ENCODE measurements at places on chromosomes 16 and 17.

DNA sequence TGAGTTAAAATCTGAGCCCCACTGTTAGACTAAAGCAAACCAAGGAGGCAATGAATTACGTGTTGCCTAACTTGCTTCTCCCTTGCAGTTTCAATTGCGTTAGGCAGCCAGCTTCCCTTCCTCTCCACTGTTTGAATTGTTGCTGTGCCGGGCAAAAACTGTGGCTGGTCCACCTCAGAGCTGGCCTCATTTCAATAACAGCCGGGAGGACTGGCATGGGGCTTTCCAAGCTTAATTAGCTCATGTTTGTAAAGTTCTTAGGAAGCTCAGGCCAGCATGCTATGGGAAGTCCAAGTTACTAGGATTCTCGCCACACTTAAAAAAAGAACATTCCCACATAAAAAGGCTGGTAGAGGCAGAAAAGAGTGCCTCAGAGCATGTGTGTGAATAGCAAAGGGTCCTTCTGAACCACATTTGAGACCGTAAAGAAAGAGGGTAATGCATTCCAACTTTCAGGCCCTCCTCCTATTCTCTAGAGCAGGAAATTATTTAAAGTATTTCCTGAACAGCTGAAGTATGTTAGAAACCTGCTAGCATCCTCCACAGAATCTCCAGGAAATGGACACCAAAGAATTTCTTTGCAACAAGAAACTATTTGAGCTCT, 79.0 kb upstream of the SMURF2 start:
- DNase-seq = no peak

DNA sequence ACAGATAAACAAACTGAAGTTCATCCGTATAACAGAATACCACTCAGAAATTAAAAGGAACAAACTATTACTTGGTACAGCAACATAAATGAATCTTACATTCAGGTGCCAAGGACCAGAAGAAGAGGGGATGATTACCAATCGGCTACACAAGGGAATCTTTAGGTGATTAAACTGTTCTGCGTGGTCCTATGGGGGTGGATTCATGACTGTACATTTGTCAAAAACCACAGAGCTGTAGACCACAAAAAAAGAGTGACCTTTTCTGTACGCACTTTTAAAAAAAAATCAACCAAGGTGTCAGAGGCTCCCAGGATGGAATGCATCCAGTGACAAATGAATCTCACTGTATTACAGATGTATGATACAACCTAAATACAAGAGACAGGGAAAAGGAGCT, 110.8 kb downstream of the CDYL2 start:
- no peak for DNase-seq

DNA sequence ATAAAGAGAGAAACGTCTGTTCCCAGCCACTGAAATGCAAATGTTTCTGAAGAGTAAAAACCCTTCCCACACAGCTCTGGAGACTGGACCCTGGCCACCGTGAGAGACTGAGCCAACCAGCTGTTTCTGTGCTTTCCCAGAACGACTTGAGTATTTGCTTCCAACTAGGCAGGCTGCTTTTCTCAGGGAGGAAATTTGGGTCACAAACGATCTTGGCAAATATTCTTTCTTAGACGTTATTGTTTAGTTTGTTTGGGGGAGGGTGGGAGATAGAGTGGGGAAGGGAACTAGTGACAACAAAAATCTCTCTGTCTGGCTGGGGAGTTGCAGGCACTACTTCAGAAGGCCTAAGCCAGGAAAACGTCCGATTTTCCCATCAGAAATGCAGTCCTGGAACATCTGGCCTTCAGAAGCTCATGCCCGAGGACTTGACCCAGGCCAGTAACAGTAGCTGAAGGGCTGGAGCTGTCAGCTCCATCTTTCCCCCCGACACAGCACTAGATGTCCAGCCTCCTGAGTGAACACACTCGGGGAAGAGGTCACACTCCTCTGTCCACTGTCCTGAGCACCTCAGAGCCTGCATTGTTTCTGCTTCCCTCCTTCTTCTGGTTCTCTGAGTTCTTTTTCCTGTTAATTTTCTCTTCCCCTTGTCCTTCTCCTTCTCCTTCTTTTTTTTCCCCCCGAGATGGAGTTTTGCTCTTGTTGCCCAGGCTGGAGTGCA, 4.0 kb downstream of the CCDC92B start:
- DNase-seq = no peak

DNA sequence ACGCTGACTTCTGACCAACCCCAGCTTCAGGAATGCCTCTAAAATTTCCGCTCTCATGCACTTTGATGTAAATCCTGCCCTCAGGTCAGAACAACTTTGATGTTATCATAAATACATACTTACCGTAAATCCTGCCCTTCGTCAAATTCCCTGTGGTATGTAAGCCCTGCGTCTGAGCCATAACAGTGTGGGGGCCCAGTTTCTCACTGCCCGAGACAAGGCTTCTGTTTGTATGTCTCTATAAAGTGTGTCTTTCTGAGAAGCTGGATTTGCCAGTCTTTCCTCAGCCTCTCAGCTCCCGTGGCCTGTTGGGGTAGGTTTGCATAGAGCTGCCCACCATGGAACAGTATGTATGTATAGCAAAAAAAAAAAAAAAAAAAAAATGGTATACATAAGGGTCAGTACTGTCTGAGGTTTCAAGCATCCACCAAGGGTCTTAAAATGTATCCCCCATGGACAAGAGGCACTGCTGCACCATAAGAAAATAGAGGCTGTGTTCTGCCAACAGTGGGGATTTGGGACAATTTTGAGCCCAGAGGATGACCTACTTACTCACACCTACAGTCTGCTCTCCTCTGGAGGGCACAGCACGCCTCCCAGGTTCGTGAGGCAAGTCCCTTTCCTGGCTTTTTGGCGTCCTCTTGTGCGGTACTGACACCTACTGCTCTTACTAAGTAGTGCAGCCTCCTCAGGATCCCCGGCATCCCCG, 17.5 kb downstream of the PRMT7 start:
- peak; percentile 70 for DNase-seq

DNA sequence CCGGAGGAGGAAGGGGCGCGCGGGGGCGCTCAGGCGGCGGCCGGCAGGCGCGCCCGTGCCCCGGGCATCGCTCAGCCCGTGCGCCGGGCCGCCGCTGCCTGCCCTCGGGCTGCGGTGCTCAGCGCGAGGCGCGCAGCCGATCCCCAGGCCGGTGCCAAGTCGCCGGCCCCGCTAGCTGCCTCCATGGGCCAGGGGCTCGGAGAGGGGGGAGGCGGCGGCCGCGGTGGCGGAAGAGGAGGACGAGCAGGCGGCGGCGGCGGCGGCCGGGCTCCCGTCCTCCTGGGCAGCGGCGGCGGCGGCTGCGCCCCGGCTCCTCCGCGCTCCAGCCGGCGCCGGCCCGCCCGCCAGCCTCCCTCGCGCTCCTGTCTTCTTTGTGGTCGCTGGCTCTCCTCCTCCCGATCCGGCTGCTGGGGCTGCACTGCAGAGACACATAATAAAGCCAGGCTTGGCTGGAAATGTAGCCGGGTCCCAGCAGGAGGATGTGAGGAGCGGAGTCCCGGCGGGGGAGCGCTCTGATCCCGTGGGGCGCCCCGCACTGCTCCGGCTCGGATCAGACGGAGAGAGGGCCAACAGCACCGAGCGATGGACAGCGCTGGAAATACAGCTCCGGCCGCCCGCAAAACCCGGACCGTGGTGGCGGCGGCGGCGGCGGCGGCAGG, 889 bp upstream of the ZNF423 start:
- no peak for DNase-seq

GRCh38 chr16:2404099-2404498, 25.1 kb upstream of the CCNF start:
- DNase-seq = no peak

GRCh38 chr17:37693328-37693727, 50.1 kb upstream of the DDX52 start:
- DNase-seq = no peak

DNA sequence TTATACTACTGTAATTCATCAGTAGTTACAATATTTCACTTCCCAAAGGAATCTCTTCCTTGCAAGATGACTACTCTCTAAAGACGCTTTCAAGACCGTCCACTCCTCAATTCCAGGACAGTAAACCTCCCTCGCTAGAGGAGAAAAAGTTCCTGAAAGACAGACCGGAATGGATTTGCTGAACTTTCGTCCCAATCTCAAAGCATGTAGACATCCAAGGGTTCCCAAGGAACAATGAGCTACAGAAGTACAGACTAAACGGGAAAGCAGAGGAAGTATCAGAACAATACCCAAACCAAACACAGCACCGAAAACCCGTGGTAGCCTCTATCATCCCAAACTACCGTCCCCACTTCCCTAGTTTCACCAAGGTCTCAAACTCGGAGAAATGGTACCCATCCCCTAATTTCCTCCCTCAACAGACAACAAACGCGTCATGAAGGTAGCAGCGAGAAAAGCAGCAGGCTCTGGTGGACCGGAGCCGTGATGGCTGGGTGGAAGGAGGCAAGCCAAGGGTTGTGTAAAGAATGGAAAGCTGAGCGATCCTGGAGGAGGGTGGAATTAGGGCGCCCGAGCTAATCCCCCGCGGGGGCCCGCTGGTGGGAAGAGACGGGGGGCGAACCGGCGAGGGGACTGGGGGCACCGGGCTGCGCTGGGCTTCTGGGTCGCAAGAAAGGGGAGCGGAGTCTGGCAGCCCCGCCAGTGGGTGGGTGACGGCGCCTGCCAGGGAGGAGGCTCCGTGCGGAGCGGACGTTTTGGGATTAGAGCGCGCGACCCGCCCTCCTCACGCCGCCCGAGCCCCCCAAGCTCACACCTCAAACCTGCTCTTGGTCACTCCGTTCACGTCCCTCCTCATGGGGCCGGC, 647 bp downstream of the FBXL20 start:
- DNase-seq = no peak

GRCh38 chr16:28555561-28555960, 1.8 kb downstream of the SGF29 start:
- no peak for DNase-seq

GRCh38 chr17:74950207-74950606, 14.5 kb downstream of the OTOP3 start:
- no peak for DNase-seq

DNA sequence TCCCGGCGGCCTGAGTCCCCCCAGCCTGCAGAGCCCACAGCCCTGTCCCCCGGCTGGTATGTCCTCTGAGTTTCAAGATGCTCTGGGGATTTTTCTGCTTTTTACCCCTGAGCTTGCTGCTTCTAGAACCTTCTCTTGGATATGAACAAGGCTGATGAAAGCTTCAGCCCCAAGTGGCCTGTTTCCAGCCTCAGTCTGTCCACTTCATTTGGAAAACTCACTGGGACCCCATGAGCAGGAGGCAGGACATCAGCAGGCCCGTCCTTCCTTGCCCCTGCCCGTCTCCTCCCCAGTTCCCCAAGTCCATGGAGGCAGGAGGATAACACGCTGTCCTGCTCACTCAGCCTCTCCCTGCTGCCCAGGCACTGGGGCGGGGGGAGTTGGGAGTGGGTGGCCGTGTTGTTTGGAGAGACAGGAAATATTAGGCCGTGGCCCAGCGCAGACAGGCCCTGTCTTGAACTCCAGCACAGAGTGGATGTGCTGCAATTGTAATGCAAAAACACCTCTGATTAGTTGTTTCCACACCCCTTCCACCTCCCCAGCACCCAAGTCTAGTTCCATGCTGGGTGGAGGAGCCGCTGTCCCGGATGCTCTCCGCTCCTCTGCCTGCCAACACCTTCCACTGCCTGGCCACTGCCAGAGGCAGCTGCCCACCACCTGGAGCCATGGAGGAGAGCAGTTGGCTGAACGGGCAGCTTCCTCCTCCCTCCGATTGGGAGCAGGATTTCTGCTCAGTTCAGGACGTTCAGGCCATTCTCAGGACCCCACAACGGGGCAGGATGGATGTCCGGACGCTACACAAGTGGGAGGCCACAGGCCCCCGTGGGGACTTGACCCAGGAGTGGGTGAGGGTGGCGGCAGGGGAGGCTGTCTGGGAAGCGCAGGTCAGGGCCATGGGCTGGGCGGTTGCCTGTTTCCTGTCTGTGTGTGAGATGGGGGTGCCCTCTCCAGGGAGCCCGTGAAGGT, 216.9 kb upstream of the GSE1 start:
- no peak for DNase-seq

- no peak for DNase-seq
Measured at GRCh38 chr17:45410144-45411091, 22.3 kb downstream of the ARHGAP27 start.
